ENCODE measurements at places on chromosomes 3 and 15.

- peak; percentile 39 for DNase-seq
Observed at GRCh38 chr15:38610748-38611147, 46.1 kb upstream of the RASGRP1 start.

DNA sequence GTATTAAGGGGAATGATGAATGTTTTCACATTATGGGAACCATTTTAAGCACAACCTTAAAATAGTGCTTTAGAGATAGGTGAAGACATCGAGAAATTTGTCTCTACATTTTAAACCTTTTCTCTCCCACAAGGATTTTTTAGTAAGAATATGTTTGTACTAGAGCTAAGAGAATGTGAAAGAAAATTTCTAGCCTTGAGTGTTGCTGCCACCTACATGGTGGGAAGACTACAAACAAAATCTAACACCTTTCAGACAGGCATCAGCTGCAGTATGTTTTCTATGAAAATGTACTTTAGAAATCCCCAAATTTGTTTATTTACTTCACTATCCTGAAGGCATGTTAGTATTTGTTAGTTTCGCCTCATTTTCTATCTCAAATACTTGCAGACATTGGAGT is 247.4 kb downstream of the WDR72 start:
- no peak for DNase-seq

DNA sequence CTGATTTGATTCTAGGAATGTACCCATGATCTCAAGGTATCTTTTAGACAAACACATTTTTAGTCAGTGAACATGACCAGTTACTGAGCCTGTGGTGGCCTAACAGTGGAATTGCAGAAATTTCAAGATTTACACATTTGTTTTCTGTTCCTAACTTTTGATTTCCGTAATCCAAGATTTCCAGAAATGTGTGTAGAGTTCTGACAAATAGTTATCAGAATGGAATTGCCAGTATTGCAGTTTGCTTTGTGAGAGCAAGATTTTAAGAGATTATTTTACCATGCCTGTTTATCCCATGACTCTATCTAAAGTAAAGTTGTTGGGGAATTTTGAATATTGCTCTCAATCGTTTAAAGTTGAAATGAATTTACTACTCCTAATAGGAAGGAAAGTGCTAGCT is 11.7 kb upstream of the UTS2B start:
- no peak for DNase-seq

DNA sequence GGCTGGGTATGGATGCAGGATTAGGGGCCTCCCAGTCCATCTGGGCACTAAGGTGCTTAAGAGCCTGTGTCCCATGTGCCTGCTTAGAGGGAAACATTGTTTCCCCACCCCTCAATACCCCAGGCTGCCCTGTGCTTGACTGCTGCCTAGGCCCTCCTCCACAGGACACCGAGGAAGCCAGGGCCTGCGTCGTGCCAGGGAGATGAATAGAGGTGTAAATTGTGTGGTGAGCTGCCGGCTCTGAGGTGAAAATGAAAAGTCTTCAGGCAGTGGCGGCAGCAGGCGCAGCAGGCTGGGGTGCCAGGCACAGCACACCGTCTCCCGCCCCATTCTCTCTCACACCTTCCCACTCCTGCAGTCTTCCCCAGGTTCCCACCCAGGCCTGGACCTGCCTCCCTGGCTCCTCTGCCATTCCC is 13.9 kb upstream of the GRM2 start:
- no peak for DNase-seq

DNA sequence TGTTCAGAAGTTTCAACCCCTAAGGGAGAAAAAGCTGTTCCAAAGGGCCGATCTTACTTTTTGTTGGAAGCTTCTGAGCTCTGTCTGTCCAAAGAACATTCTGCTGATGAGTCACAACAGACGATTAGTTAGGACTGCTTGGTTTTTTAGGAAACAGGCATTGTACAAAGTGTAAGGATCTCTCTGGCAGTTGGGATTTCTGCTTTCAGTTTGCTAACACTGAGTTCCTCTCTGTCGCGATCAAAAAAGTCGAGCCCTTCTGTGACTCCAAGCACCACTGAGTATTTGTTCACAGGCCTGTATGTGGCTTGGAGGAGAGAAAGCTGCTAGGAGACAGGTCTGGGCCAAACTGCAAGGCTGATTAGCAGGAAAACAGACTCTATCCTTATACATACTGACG is 91.8 kb upstream of the PFN2 start:
- DNase-seq = no peak

GRCh38 chr15:47119349-47119748 is 598.0 kb upstream of the SEMA6D start:
- no peak for DNase-seq

GRCh38 chr15:28884151-28884940 is 1.4 kb upstream of the APBA2 start:
- no peak for DNase-seq

GRCh38 chr3:183904833-183905780 is 20.4 kb upstream of the PARL start:
- DNase-seq = no peak

GRCh38 chr3:79297245-79297960 is 470.4 kb downstream of the ROBO1 start:
- DNase-seq = no peak

GRCh38 chr15:70826634-70827033 is 27.3 kb downstream of the LARP6 start:
- DNase-seq = no peak

DNA sequence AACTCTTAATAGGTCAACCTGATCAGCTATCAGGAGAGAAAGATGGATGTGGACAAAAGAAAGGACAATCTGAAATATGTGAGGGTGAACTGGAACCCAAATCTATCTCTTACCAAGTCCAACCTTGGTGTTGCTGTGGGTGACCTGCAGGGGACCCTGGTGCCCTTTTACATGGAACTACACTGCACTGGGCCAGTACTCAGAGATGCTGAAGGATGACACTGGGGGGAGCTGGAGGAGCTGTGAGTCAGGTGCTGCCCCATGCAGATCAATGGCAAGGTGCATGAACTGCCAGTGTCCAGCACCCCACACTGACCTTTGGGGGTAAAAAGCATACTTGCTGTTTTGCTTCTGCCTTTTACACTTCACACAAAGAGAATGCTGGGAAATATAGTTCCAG is 55.6 kb upstream of the TBC1D5 start:
- DNase-seq = no peak

DNA sequence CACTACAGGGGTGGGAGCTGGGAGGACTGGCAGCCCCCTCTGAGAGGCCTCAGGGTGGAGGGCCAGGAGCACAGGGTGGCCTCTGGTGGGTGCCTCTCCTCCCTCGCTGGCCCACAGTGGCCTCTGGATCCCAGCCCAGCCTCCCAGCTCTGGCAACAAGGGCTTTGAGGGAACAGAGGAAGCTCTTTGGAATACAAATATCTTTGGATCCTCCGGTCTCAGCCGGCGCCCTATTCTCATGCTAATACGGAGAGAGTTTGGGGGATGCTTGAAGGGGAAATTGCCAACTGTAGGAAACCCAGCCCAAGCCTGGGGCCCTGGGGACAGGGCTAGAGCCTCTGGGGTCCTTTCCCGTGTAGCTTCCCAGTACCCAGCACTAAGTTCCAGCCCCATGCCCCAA is 33.4 kb upstream of the INSYN1 start:
- DNase-seq = no peak

- DNase-seq = no peak
Observed at GRCh38 chr15:38005953-38006808, 71.7 kb downstream of the TMCO5A start.

All from activated CD4-positive, alpha-beta T cell treated with anti-CD3 and anti-CD28 coated beads, Interleukin-2, amount 50 U/mL, for 4 hours (primary cell).